ENCODE measurements at places on chromosomes 16 and 17.

- DNase-seq: no peak
Observed at GRCh38 chr17:29590411-29591145, 1.1 kb upstream of the GIT1 start.

GRCh38 chr17:76562734-76563148 lies 22.9 kb downstream of the PRCD start:
- DNase-seq: no peak

GRCh38 chr16:74654536-74655050 lies 12.1 kb downstream of the RFWD3 start:
- no peak for DNase-seq

DNA sequence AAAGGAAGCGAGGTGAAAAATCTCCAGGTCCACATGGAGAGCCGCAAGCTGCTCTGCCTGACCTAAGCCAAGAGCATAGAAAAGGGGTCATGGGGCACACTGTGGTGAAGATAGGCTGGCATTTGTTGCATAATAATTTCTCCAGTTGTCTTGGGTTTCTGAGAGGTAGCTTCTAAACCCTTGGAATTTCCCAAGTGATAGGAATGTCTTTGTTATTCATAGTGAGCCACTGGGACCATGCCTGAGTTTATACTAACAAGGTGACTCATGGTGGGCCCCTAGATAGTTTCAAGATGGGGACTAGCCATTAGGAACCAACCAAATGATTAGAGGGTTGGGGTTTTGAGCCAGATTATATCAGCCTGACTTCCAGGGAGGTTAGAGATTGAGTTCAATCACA lies 25.6 kb downstream of the SOST start:
- no peak for DNase-seq

DNA sequence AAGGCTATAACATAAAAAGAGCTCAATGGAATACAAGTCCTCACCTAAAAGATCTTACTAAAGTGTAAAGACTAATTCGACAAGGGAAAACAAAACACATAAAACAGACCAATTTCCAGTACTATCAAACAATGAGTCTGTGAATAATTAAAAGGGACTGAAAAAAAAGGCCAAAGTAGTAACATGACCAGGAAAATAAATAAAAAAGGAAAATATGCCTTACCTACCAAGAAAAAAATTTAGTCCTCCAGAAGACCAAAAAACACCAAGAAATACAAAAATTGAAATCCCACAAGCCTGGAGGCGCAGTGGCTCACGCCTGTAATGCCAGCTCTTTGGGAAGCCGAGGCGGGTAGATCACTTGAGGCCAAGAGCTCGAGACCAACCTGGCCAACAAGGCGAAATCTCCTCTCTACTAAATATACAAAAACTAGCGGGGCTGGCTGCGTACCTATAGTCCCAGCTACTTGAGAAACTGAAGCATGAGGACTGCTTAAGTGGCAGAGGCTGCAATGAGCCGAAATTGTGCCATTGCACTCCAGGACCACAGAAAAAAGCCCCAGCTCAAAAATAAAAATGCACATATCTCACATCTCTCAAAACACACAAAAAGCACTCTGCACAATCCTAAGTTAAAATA lies 60.8 kb downstream of the TEX14 start:
- DNase-seq: no peak

- DNase-seq: peak; percentile 79
Observed at GRCh38 chr17:75457047-75457654, 716 bp downstream of the TMEM94 start.

GRCh38 chr16:80902306-80903110 lies 98.1 kb upstream of the CDYL2 start:
- DNase-seq: no peak

GRCh38 chr16:2771496-2772402 lies 5.3 kb downstream of the ELOB start:
- DNase-seq: no peak

- peak; percentile 82 for DNase-seq
Observed at GRCh38 chr17:64133546-64134215, 3.7 kb upstream of the ERN1 start.

GRCh38 chr17:81292450-81292849 lies 2.7 kb downstream of the SLC38A10 start:
- DNase-seq: no peak

GRCh38 chr17:28747051-28747691 lies 3.4 kb downstream of the TRAF4 start:
- no peak for DNase-seq

GRCh38 chr16:10514369-10515055 lies 65.9 kb downstream of the EMP2 start:
- peak; percentile 53 for DNase-seq
